AML-193 (cell line): ENCODE measurements at places on chromosomes 5 and 9.

DNA sequence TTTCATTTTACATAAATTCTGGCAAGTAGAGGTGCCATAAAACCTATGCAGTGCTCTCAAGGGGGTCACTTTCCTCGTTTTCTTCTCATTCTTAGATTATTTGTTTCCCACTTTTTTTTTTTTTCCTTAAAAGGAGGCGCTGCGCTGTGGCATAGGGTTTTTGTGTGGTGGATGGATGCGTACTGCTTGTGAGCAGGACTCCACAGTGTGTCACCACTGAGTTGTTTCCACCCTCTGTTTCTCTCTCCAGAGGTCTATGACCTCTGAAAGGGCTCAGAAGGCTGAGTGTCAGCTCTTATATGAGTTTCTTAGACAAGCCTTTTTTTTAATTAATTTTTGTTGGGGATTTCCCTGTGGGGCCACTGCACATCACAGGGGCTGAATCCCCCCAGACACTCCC lies 13.6 kb upstream of the CLTB start:
- no peak for DNase-seq

DNA sequence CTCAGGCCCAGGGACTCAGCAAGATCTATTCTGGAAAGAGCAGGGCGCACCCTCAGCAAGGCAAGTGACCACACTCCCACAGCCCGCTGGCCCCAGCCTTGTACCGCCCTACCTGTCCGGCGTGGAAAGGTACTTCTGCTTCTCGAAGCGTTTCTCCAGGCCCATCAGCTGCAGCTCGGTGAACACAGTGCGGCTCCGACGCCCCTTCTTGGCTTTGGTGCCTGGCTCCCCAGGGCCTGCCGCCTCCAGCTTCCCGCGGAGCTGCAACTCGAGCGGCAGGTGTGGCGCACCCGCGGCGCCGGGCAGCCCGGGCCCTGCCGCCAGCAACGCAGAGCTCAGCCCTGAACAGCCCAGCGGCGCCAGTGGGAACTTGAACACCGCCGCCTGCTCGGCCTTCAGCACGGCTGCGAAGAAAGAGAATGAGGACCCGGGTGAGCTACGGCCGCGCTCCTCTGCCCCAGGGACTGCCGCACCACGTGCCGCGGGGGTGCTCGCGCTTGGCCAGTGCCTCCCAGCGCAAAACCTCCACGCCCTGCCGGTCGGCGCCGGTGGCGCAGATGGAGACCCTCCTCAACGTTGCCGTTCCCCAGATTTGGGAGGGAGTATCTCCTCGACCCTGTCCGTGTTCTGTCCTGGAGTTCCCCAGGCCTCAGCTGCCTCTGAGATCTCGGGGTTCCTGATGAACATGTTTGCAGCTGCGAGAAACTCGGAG lies 2.2 kb downstream of the BARX1 start:
- no peak for DNase-seq

GRCh38 chr5:63085561-63085960 lies 506.9 kb downstream of the LRRC70 start:
- DNase-seq = no peak

DNA sequence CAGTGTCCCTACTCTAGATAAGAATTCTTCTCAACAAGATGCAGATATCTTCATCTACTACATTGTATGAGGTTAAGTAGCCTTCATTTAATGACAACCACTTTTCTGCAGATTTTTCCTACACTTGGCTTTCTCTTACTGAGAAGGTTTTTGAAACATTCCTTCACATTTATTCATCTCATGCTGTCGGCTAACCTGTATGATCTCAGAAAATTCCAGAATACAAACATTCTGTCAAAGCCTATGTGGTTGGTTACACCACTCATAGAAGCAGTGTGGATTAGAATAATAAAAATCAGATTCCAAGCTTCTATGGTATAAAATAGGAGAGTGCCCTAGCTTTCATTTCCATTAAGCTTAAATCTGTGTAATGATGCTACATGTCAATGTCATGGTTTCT lies 39.4 kb upstream of the ERCC6L2 start:
- DNase-seq = no peak

DNA sequence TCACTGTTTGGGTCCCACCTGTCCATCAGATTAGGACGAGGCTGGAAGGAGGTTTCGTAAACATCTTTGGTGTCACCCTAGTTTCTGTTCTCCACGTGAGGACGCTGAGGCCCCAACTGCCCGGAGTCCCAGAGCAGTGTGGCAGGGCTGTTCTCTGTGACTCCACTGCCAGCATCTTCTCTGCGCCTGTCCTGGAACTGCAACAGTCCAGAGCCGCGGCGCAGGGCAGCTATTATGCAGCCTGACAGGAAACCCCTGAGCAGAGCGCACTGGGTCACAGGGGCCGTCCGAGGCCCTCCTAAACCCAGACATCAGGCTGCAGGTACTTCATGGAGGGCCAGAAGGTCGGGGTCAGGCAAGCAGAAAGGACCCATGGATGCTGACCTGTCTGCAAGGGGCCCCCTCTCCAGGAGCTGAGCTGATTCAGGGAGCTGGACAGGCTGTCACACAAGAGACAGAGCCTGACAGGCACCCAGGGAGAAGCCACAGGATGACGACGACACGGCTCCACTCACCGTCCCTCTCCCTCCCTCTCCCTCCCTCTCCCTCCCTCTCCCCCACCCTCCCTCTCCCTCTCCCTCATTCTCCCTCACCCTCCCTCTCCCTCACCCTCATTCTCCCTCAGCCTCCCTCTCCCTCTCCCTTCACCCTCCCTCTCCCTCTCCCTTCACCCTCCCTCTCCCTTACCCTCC lies 31.7 kb downstream of the DBH start:
- DNase-seq = no peak

DNA sequence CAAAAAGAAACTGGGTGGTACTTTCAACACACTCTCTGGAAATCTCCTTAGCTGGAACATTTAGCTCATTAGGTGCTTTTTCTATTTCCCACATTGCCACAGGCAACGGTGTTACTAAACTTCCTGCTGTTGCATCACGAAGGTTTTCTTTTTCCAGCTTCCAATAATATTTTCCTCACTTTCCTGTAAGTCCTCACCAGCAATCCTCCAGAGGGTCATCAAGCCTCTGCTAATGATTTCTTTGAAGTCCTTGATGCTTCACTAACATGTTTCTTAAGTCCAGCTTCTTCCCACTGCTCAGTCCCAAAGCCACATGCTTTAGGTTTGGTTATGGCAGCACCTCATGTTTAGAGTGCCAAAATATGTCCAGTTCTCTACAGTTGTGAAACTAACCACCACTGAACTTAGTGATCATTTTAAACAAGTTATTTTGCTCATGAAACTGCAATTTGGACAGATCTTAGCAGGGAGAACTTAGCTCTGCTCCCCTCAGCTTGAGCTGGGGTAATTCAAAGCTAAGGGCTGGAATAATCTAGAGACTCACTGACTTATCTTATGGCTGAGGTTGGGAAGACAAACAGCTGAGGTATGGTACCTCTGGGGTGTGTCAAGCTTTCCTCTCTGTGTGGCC lies 39.9 kb upstream of the RETREG1 start:
- no peak for DNase-seq

DNA sequence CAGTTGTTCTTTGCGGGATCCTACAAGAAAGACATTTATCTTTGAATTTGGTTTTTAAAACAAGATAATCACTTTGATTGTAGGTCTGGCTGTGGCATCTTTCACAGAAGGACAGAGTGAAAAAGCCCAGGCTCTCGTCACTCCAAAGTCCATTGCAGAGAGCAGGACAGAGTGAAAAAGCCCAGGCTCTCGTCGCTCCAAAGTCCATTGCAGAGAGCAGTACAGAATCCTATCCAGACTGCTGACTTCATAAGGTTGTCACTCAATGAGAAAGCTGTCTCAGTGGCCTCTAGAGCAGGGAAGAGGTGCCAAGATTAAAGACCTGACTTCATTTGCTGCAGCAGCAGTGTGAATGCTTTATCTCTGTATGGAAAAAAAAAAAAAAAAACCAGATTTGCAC lies 16.3 kb upstream of the GPX8 start:
- no peak for DNase-seq

DNA sequence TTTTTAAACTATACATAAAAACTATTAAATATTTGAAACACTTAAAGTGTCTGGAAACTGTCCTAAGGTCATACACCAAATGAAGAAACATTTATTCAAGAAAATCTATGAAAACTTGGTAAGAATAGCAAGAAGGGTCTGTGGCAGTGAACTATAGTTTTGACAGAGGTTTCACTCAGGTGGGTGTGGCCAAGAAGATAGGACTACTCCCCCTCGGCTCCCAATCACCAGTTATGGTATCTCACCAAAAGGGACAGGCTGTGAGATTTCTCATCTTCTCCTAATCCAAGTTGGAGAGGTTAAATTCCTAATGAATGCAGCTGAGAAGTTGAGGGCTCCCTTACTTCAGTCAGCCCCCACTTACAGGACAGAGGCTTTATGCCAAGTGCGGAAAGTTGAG lies 2.9 kb downstream of the ARSK start:
- DNase-seq = no peak

DNA sequence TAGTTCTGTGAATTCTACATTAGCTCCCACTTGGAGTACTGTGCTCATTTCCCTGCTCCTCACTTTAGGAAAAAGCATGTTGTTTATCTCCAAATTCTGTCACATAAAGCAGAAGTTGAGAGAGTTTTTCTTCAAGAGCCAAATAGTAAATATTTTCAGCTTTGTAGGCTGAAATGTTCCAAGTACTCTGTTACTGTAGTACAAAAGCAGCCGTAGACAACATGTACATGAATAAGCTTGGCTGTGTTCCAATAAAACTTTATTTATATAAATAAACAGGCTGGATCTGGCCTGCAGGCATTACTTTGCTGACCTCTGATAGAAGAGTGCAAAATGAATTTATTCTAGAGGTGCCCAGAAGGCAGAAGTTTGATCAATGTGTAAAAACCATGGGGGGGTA lies 73.0 kb upstream of the AGXT2 start:
- DNase-seq = no peak

DNA sequence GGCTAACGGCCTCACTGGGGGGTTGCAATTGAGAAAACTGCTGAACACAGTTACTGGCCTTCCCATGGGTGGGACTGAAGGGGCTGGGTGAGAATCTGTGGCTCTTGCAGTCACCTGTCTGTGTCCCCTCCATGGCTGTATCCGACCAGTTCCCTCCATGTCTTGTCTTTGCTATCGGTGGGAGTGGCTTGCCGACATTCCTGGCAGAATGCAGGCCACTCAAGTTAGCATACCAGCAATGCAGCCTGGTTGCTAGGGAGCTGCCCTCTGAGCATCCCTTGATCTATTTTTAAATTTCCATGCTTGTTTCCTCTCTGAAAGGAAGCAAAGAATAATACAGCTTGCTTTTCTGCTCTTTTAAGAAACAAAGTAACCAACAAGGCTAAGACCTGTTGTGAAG lies 1509.7 kb upstream of the WWC1 start:
- no peak for DNase-seq

- no peak for DNase-seq
Measured at GRCh38 chr5:113804264-113804663, 290.8 kb downstream of the YTHDC2 start.

GRCh38 chr5:170562875-170563228 lies 59.0 kb downstream of the KCNIP1 start:
- no peak for DNase-seq

DNA sequence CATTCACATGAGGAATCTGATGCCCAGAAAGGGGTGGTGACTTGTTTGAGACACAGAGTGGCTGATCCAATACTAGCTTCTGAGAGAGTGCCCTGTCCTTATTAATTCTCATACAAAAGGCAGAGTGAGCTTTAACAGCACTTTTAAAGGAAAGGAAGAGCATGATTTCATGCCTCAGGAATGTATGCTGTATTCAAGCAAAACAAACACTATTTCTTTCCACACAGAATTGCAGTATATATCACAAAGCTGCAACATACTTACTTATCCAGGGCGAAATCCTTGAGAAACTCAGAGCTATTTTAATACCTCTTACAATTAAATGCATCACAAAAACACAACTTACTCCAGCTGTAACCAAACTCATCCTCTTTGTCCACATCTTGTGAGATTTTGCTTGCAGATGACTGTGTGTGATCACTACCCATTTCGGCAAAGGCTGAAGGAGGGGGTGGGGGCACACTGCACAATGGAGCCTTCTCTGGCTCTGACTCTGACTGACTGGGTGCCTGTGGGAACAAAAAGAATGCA lies 139.8 kb downstream of the MPDZ start:
- no peak for DNase-seq

GRCh38 chr9:19784136-19784535 lies 4.7 kb downstream of the SLC24A2 start:
- DNase-seq = no peak

GRCh38 chr9:94538908-94539307 lies 16.0 kb upstream of the PCAT7 start:
- no peak for DNase-seq

GRCh38 chr9:113956901-113957300 lies 80.8 kb downstream of the ZNF618 start:
- DNase-seq = no peak

DNA sequence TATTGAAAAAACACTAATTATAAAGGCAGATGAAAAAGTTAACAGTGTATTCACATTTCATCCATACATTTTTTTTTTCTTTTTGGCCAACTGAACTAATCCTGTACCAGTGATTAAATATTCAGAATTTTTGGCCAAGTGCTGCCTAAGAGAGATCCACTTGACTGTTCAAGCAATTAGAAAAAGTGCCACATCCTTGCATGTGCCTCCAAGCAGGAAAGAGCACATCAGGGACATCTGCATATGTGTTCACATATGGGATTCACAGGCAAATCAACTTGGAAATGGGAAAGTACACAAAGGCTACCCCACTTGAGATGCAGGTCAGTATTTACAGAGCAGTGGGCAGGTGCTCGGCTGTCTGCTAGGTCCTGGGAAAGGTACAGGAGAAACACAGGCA lies 163.3 kb upstream of the LHFPL2 start:
- no peak for DNase-seq

DNA sequence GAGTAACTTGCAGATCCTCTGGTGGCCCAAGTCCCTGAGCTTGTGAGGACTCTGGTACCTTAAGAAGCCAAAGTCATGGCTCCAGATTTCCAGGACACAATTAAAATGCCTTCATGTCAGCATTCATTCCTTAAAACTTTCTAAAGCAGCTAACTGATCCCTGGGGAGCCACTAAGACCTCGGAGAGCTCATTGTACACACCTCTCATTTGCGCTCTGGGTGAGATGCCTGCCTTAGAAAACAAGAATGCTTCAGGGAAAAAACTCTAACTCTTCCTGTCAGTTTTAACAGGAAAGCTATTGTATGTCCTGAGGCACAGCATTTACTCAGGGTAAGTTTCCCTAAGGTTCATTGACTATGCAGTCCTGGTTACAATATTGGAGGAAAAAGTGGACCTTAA lies 285.0 kb downstream of the EFNA5 start:
- DNase-seq = no peak

DNA sequence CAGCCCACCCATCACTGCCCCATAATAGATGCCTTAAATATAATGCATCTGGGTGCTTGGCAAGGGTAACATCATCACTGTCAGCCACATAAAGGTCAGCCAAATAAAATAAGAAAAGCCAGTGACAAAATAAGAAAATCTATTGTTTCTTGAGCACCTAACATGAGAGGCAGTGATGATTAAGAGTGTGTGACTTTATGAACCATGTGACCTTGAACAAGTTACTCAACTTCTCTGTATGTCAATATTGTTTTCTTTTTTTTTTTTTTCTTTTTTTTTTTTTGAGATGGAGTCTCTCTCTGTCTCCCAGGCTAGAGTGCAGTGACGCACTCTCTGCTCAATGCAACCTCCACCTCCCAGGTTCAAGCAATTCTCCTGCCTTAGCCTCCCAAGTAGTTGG lies 98.7 kb downstream of the CDK5RAP2 start:
- no peak for DNase-seq

GRCh38 chr5:18944771-18945170 lies 1043.2 kb downstream of the CDH18 start:
- DNase-seq = no peak
